MM.1S (cell line): ENCODE measurements at places on chromosomes 1 and 21.
A peak's percentile ranks its signal among the peaks of the same experiment; 100 is the strongest.

DNA sequence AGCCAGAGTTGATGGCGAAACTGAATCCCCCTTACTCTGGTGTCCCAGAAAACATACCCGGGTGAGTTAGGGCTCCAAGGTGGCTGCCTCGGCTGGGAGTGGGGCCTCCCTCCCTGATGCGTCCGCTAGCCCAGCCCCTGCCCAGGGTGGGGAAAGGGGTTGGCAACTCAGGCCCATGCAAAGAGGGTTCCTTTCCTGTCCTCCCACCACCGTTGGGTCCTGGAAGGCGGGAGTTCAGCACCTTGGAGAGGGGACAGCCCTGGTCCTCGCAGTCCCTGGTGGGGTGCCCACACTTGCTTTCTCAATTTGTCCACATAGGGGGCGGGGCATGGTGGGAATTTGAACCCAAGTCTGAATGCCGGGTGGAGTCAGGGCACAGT lies 6.1 kb downstream of the SRM start:
- DNase-seq, result peak; percentile 30

- DNase-seq, result no peak
Observed at GRCh38 chr21:42317826-42318746, 2.9 kb upstream of the TFF3 start.

- DNase-seq, result no peak
Observed at GRCh38 chr1:8189931-8190483, 127.9 kb upstream of the SLC45A1 start.

DNA sequence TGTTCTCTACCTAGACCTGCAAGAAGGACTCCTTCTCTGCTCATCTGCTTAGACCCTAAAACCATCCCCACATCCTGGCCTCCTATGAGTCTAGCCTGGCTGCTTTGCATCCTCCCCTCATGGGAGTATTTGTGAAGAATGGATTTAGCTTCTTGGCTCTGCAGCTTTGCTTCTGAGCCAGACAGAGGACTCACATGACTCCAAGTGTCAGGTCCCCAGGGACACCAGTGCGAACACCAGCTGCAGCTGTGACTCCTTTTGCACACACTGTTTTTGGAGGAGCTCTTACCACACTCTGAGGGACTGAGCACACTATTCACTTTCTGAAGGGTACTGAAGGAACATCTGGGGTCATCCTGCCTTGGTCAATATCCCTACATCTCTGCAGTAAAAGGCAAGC lies 131.8 kb upstream of the SGIP1 start:
- peak; percentile 53 for DNase-seq

DNA sequence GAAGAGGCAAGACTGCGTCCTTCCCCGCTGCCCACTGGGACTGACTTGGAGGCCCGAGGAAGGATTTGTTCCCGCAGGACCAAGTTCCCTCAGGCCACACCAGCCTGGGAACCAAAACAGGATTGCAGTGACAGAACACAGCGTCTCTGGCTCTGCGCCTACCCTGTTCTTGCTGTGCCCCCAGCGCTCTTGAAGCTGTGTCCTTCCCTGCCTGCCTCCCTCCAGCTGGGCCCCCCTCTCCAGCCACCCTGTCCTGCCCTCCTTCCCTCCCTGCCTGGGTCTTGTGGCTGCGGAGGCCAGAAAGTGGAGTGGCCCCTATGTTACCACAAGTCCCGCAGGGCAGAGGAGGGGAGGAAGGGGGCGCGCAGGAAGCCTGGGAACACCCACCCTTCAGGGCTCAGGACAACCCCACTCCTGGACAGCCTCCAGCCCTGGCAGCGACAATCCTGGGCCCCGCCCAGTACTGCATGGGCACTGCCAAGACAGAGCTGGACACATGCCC lies 164.9 kb downstream of the DYRK1A start:
- no peak for DNase-seq

GRCh38 chr1:11839727-11840705 lies 7.6 kb downstream of the NPPA start:
- DNase-seq, result no peak

- peak; percentile 34 for DNase-seq
Observed at GRCh38 chr1:15684468-15685291, 560 bp downstream of the PLEKHM2 start.

GRCh38 chr1:104029456-104029970 lies 279.8 kb downstream of the AMY1C start:
- no peak for DNase-seq

DNA sequence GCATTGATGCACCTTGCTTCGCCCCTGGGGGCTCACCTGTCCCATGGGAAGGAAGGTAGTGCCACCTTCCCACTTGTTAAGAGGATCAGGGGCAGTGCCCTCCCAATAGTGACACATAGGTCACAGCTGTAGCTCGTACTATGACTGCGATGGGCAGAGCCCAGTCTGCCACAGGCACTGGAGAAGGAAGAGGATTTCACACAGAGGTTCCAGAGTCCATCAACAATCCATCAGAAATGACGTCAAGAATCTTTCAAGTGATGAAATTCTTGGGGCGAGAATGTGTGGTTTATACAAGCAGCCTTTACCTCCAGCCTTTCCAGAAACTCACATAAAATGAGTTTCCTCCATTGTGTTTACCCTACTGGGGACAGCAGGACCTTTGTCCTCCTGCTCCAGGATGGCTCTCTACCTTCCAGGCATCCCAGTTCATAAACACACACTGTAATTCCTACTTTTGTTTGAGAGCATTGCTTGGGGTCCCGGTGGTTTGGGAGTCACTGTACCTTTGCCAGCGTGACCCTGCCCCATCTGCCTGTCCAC lies 260.6 kb upstream of the VAMP3 start:
- DNase-seq, result no peak

GRCh38 chr1:109216662-109217061 lies 2.9 kb downstream of the SARS1 start:
- DNase-seq, result no peak
